DMS79 treated with DMSO at 0.1 percent for 48 hours (cell line): ENCODE measurements at places on chromosomes 7 and 10.

DNA sequence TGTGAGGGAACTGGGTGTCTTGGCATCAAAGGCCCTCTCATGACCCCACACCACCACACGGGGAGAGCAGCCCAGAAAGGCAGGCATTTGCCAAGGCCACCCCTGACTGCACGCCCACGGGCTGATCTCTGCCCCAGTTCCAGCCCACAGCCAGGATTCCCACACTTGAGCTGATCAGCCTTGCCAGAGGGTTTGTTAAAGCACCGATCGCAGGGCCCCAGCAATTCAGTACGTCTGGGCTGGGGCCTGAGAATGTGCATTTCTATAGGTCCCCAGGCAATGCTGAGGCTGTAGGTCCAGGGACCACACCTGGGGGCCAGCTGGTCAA lies 103.9 kb downstream of the TNS3 start:
- no peak for DNase-seq

- DNase-seq, result peak; percentile 19
Observed at GRCh38 chr7:95899919-95900513, 127.7 kb downstream of the DYNC1I1 start.

GRCh38 chr7:156026076-156026600 lies 213.9 kb upstream of the SHH start:
- DNase-seq, result no peak

GRCh38 chr10:28291881-28292297 lies 11.0 kb downstream of the MPP7 start:
- DNase-seq, result no peak

DNA sequence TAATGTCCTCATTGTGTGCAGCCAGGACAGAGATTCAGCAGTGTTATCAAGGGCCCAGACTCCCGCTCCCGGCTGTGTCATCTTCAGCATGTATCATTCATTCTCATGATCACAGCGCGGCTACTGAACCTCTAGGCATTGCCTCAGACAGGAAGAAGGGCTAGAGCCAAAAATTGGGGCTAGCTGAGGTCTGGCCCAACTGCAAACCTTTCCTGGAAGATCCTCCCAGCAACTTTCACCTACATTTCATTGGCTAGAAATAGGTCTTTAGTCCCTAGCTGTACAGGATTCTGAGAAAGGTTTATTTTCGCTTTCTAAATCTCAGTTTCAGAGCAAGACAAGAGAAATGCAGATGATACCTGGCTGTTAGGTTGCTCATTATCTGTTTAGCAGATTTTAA lies 81.9 kb downstream of the CREM start:
- no peak for DNase-seq

DNA sequence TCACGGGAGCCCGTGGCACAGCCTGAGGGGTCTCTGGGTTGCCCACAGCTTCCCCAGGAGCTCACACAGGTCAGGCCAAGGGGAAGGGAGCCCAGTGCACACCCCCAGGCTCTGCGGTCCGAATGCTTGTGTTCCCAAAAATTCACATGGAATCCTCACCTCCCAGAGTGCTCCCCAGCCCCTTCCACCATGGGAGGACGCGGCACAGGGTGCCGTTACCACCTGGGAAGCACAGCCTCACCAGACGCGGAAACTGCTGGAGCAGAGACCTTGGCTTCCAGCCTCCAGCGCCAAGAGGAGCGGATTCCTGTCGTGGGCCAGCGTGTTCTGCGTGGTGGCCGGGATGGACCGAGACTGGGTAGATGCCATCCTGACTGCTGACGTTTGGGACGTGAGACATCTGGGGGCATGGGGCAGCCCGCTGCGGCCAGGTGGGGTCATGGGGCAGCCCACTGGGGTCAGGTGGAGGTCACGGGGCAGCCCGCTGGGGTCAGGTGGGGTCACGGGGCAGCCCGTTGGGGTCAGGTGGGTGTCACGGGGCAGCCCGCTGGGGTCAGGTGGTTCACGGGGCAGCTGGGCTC lies 149.4 kb downstream of the WDR37 start:
- no peak for DNase-seq

DNA sequence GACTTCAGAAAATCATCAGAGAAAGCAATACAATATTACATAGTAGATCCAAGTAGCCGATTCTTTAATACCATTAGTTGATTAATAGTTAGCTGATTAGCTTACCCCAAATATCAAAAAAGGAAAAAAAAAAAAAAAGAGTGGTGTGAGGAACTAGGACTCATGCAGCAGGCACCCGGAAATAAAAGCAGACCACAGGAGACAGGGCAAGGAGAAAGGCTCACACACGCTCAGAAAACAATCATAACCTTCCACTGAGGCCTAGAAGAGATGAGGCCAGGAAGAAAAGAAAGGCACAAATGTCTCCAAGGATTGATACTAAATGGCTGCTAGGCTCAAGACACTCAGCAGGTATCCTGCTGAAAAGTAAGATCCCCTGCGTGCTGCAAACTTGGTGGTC lies 25.9 kb downstream of the TRDMT1 start:
- DNase-seq, result no peak

DNA sequence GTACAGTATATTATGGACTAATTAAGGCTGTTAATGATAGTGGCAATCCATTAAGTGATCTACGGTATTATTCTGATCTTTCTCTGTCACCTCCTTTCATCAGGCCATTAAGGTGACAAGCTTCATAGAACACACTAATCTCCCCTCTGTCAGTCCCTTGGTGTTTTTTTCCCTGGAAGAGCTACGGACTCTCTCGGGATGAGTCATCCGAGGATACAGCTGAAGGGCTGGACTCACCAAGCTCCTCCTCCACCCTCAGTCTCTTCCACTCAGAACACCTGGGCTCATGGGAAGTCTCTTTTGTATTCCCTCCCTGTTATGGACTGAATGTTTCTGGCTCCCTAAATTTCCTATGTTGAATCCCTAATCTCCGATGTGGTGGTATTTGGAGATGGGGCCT lies 69.8 kb upstream of the PLXNA4 start:
- no peak for DNase-seq

DNA sequence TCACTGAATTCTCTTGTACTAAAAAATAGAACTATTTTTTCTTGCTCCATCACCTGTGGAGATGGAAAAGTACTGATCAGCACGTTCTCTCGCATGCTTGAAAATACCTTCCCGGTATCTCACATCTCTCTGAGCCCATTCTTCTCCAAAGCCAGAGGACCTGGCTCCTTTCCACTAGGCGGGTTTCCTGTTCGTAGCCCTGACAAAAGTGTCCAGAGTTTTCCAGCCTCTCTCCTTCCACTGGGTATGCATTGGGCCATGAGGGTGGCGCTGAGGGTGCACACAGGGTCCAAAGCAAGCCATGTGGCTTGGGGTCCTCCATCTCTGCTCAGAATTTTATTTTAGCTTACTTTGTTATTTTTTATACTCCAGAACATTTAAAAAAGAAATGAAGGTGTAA lies 16.3 kb upstream of the SRGN start:
- no peak for DNase-seq

- no peak for DNase-seq
Observed at GRCh38 chr10:16363741-16364140, 73.1 kb upstream of the PTER start.

DNA sequence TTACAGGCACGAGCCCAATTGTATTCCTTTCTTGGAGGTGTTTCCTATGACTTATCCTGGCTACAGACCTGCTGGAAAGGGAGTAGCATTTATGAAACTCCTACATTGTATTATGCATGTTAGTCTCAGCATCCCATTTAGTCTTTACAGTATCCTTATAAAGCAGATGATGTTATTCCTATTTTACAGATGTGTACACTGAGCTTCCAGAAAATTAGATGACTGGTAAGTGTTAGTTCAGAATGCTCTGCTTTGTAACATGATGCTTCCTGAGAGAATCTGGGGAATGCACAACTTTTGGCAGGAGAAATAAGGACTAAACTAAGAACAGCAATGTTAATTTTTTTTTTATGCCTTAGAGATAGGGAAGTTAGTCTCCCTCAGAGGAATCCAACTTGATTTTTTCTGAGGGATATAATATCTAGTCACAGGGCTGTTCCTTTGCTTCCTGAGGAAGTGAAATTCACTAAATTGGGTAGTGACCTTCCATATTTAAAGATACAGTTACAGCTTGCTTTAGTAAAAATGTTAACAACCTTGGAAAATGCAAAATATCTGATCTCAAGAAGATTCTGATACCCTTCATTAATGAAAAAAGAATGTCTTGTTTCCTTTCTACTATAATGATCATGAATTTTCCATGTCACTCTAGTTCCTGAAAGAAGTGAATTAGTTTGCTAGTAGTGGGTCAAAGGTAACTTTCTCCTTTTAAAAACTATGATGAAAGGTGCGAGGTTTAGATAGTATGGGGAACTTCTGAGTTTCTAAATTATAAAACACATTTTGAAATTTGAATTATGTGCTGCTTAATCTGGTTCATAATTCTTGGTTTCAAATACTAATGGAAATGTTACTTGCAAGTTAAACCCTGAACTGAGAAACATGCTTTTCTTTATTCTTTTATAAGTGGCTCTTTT lies 194.0 kb upstream of the PRPS1L1 start:
- no peak for DNase-seq

- DNase-seq, result no peak
Observed at GRCh38 chr10:109773288-109774120, 149.8 kb downstream of the XPNPEP1 start.

- DNase-seq, result no peak
Observed at GRCh38 chr7:80263333-80263732, 128.7 kb downstream of the GNAI1 start.

DNA sequence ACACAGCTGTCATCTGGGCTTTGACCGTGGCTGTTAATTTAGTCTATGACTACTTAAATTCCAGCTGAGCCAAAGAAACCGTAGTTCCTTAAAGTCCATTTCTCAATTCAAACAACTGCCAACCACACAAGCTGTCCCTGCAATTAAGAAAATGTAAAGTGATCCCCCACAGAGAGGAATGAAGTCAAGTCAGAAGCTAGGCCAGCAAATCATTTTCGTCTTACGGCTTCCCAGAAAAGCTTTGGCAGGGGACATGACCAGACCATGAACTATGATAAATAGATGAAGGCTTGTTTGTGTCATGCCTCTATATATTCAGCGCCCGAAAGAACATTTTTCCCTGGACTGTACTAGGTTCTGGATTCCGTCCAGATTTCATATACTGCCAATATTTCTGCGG lies 54.6 kb downstream of the HACD1 start:
- no peak for DNase-seq
